Fibroblast of villous mesenchyme (primary cell): ENCODE measurements at places on chromosomes 12 and 14.

DNA sequence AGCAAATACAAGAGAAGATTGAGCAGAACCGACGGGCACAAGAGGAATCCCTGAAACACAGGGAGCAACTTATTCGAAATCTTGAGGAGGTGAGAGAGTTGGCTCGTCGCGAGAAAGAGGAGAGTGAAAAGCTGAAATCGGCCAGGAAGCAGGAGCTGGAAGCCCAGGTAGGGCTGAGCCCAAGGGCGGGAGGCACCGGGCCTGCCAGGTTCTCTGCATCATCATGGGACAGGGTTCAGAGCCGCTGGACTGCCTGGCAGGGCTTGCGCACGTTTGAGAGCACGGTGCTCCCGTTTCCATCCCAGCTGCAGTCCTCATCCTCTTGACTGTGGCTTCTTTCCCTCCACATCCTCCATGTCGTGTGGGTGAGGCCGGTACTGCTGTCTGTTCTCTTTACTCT is 14.4 kb downstream of the TCHP start:
- no peak for DNase-seq

DNA sequence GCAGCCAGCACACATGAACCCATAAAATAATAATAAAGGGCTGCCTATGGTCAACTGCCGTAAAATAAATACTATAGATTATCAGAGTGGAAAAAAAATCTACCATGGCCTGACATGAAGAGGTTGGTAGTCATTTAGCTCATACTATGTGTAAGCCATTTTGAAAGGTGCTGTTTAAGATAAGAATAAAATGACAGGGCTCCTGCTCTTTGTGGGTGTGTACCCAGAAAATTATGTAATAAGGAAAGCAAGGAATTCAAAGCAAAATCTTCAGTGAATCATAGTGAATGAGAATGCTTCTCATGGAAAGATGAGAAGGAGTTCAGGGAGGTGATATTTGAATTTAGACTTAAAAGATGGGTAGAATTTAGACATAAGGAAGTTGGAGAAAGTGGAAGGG is 42.9 kb upstream of the PPM1H start:
- no peak for DNase-seq

DNA sequence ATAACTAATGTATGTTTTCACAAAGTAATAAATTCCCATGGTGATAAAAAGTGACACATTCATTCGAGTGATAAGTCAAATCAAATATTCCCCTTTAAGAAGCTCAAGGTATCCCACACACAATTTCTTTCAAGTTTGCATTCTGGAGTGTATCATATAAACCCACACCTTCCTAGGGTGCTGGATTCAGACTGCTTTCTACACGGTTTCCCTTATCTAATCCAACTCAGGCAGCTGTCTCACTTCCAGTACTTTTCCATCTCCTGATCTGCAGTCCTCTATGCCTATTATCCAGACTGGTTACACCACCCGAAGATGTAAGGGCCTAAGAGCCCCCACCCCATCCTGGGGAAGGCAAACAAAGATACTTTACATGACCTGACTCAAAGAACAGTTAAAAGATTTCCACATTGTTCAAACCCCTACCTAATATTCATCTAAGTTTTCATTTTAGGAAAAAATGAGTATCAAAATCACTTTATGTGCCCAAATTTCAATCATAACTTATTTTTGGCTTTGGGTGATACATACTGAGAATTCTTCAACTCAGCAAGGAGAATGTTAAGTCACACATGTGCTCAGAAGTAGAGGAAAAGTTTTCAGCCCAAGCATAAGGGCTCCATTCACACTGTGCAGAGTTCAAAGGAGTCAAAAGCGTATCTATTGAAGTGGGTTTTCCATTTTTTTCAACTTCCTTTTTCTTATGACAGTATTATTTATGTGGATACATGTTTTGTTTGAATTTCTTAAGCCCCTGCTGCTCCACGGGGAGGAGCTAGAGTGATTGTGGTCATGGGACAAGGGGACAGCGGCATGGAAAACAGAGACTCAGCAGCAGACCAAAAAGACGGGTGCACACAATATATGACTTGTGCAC is 41.8 kb downstream of the CORO1C start:
- DNase-seq, result peak; percentile 86

GRCh38 chr12:124501112-124501561 is 66.3 kb downstream of the NCOR2 start:
- DNase-seq, result no peak

GRCh38 chr14:70188322-70188658 is 461 bp downstream of the SLC8A3 start:
- DNase-seq, result no peak

- no peak for DNase-seq
Observed at GRCh38 chr14:99258341-99258861, 13.6 kb downstream of the BCL11B start.

DNA sequence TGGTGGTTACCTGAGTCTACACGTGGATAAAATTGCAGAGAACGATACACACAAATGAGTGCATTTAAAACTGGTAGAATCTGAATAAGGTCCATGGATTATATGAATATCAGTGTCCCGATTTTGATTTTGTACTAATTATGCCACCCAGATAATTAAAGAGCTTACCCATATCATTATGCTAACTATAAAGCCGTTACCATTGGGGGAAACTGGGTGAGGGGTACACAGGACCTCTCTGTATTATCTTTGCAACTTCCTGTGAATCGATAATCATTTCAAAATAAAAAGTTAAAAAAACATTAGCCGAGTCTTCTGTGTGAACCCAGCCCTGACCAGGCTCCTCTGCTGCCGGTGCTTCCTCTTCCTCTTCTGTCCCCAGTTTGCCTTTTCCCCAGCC is 107.1 kb downstream of the SMOC1 start:
- DNase-seq, result no peak

DNA sequence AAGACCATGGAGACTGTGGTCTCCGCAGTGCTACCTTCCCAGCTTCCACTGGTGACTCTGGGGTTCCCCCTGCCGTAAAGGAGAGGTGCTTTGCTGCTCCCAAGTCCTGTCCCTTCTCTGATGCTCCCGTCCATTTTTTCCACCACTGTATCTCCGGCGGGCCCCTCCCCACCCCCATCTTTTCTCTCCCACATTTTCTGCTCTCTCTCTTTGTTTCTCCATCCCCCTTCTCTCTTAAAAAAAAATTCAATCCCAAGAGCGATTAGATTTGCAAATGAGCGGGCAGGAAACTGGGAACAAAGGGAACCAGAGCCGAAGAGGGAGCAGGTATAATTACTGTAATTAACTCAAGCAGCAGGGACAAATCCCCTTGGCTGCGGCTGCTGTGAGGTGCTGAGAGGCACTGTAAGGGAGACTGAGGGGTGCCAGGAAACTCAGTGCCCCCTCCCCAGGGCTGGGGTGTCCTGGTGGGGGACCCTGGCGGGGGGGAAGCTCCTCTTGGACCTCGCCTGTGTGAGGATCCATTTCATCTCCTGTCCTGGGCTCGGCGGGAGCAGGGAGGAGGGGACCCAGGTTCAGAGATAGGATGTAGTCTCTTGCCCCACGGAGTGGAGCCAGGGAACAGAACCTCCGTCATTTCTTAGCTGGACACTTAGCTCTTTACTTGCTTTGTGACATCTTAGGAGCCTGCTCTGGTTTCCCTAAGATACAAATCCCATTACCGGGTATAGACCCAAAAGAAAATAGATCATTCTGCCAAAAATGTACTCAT is 140.4 kb upstream of the NRXN3 start:
- DNase-seq, result no peak
